ENCODE measurements at places on chromosomes 6 and 20.

DNA sequence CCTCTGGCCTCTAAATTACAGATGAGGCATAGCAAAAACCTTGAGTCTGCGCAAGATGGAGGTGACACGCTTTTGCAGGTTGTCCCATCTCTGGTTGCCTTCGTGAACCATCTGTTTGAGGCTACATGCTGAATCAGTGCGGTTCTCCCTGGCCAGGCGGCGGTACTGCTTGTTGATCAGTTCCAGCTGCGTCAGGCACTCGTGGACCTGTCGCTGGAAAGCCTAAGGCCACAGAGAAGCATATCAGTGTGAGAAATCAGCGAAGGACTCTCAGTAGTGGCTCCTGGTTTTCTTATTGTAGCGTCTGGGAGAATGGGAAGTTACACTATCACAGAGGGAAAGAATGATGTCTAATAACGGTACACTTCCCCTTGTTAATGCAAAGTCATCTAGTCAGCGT lies 344.4 kb downstream of the ESR1 start:
- no peak for DNase-seq

DNA sequence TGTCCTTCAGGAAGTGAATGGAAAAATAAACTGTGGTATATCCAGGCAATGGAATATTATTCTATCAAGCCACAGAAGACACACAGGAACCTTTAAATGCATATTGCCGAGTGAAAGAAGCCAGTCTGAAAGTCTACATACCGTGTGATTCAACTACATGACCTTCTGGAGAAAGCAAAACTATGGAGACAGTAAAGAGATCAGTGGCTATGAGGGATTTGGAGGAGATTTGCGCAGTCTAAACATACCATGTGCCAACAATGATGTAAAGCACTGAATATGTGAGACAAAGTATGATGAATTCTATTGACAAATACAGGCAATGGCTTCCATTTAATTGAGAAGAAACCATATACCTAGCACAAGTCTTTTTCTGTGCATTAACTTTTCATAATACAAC lies 518.3 kb upstream of the ZNF337 start:
- no peak for DNase-seq

DNA sequence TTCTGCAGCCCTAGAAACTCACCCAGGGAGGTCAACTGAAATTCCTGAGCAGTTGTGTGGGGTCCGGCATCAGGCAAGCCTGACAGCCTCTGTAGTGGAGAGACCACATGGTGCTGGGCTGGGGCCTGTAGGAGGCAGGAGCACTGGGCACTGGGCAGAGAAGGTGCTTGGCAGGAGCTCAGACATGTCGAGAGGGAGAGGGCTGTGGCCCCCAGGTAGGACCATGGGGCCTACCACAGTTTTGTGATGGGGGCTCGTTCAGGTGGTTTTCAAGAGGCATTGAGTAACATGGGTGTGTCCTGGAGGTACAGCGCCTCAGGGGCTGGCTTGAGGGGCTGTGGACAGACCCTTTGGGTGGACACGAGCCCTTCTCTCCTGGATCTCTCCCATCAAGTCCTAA lies 15.9 kb downstream of the SLC22A23 start:
- no peak for DNase-seq

GRCh38 chr6:126077810-126078776 lies 91.8 kb downstream of the TRMT11 start:
- peak; percentile 27 for DNase-seq

- no peak for DNase-seq
Measured at GRCh38 chr6:35151466-35151865, 10.3 kb upstream of the TCP11 start.

DNA sequence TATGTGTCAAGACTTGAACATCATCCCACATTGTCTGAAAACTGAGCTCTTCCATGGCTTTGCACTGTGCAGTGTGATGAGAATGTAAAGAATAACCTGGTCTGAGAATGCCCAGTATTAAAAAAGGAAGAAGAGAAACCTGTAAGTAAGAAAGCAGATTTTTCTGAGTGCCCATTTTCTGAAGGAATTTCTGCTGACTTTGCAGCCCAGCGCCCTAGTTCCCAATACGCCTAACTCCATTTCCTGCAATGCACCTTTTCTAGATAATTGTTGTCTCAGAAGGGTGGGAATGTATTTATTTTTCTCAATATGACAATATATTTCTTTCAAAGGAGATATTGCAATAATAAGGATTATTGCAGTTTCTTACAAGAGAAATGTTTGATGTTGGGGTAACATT lies 231.5 kb downstream of the HAO1 start:
- no peak for DNase-seq

DNA sequence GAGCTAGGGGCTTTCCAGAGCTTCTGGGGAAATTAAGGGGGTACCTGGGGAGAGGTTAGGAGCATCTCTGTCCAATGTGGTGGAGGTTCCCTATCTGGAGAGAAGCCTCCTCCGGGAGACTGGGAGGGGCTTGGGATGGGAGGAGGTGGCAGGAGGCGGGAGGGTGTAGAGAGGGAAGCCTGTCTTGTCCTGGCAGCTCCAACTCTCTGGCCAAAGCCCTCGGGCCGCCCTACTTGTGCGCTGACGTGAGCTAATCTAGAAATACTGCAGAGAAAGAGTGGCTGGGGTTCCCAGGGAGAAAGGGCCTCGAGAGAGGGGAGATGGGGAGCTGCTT lies 1.6 kb upstream of the SLC32A1 start:
- no peak for DNase-seq

- no peak for DNase-seq
Measured at GRCh38 chr6:81763051-81763450, 10.6 kb upstream of the TENT5A start.

GRCh38 chr6:131101911-131102680 lies 33.2 kb upstream of the AKAP7 start:
- DNase-seq, result no peak

GRCh38 chr6:134925800-134926199 lies 24.1 kb downstream of the ALDH8A1 start:
- DNase-seq, result no peak

DNA sequence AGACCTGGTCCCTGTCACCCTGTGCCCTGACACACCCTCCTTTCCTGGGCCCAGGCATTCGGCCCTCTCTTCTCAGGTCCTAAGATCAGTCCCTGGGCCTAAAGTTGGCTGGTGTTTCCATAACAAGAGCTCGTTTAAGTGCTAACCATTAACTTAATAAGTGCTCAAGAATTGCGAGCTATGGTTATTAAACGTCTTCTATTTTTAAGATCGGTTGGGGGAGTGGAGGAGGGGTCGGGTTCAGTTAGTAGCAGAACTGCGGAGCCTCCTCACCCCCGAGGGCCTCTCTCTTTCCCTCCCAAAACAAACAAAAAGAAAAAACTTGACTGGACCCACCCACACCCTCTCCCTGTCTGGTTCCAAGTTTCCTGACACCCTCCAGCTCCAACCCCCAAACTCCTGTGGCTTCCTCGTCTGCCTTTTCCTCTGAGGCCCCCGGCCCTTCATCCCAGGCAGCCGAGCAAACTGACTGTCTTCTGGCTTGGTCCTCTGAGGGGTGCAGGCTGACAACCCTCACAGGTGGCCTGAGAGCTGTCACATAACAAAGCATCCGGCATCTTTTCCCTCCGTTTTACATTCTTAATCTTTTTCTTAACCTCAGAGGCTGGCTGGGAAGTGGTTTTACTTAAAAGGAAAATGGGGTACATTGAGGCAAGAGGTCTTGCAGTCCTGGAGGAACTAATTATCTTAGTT lies 2.0 kb downstream of the STK35 start:
- DNase-seq, result no peak

DNA sequence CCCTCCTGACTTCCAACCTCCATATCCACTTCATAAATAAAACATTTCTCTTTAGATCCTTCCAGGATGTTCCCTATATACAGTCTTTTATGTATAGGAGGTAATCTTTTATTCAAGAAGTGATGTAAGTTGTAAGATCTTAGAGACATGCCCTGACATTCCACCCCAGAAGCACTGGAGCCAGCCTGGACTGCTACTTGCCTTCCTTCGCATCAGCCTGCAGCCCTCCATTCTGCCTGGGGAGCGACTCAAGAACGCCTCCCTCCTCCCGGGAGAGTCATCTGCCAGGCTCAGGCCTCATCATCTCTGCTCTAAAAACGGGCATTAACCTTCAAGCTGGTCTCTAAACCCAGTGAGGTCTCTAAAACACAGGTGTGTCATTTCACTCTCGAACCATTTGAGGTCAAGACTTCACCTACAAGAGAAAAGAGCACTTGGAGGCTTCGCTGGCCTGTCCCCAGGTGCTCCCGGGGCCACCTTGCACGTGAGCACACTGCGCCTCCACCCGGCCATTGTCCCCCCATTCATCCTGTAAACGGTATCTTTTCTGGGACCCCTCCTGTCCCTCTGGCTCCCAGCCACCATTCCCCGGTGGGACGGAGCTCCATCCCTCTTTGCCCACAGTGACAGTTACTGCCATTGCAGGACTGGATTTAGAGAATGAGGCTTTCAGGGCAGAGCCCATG lies 107.5 kb upstream of the PDE10A start:
- no peak for DNase-seq

DNA sequence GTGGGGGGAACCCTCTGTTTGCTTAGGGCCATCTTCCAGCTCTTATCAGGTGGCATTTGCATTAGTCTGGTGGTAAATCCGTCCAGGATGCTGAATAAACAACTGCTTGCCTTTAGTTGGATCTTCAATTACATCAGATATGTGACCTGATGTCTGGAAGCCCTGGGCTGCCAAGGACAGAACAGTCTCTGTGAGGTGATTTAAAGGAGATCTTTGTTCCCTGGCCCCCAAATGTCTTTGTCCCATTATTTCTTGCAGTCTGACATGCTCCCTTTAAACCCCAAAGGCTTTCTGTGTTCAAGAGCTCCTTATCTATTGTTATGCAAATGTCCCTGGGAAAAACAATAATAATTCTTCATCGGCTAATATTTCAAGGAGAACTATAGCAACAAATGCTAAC lies 84.6 kb upstream of the SPTLC3 start:
- no peak for DNase-seq

- no peak for DNase-seq
Measured at GRCh38 chr6:5112066-5112799, 27.1 kb downstream of the PPP1R3G start.

- no peak for DNase-seq
Measured at GRCh38 chr6:71347119-71347518, 58.5 kb downstream of the OGFRL1 start.

GRCh38 chr20:33983371-33983770 lies 10.3 kb upstream of the RALY start:
- DNase-seq, result no peak

DNA sequence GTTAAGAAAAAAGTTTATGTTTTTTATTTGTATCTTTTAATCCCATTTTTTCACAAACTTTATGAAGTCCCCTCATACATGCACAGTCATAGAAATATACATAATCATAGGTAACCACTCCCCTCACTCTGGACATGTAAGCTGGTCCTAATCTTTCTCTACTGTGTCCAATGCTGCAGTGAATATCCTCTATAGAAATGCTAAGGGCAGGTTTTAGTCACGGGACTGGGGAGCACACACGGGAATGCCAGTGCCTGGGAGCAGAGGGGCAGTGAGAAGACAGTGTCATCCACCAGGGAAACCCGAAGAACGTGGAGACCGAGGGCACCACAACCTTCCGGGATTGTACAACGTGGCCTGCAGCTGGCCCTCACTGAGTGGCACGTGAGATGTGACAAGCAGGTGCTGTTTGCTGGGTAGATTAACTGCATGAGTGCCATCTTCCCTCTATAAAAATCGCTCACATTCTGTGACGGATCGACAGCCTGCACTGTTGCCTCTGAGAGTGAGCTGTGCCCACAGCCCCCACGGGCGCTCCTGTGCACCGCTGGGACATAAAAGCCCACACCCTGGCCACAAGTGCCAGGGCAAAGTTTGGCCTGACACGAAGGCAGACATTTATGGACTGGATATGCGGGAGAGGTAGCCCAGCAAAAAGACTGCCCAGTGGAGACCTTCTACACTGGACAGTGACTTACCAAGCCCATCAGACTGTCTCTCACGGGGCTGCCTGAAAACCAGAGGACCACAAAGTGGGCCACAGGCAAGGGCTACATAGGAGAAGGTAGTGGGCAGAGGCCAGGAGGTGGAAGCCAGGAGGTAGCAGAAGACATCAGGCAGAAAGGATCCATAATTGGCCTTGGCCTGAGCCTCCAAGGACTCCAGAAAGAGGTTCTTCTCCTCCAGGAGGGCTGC lies 63.2 kb downstream of the FGD2 start:
- no peak for DNase-seq

DNA sequence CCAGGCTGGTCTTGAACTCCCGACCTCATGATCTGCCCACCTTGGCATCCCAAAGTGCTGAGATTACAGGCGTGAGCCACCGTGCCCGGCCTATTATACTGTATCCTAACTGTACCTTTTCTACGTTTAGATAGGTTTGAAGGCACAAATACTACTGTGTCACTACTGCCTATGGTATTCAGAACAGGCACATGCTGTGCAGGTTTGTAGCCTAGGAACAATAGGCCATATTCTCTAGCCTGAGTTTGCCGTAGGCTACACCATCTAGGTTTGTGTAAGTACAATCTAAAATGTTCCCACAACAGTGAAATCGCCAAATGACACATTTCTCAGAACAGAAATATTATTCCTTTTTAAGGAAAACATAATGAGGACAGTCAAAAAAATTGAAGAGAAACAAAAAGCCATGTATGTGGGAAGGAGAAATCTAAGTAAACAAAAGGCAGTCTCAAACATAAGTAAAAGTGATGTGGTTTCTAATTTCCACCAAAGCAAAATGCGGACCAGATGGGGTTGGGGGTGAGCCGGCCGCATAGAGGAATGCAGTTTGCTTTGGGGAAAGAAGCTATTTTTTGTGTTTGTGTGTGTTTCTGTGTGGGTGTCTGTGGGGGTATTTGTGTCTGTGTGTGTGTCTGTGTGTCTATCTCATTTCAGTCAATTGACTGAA lies 192.6 kb upstream of the SALL4 start:
- DNase-seq, result no peak

- no peak for DNase-seq
Measured at GRCh38 chr6:170232186-170233002, 58.5 kb downstream of the DLL1 start.

DNA sequence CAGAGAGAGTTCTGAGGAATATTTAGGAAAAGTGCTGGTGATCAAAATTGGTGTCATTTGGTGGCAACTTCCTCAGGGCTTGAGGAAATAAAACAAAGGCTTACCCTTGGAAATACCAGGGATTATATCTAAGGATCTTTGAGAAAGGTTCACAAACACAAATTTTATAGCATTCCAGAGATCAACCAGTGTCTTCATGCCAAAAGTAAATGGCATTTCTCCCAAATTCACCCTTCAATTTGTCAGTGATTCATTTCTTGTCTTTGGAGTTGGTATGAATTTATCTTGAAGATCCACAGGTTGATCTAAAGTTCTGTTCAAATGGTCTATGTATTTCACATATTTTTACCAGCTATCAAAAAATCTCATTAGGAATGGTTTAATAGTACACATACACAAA lies 181.5 kb downstream of the FUT9 start:
- DNase-seq, result no peak

Measured in tibial nerve (tissue), 4 donors.